ENCODE measurements at places on chromosomes 13 and 19.

- DNase-seq = peak; percentile 94
Measured at GRCh38 chr19:47863514-47863936, 4.5 kb downstream of the TPRX2 start.

- no peak for DNase-seq
Measured at GRCh38 chr19:18319591-18320135, 3.2 kb downstream of the LSM4 start.

DNA sequence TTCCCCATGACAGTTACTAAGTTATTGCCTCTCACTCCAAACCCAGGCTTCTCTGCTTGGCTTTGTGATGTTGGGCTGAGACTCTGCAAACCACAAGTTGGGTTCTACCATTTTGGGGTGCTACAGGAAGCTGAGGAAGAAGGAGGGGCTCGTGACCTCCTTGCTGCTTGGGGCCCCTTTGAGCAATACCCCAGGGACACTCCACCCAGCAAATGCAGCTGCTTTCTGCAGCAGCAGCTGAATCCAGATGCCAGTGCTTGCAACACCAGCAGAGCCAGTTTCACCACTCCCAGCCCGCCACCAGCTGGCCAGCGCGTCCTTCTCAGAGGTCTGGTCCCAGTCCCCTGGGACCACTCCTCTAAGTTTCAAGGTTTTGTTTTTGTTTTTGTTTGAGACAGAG, 22.0 kb upstream of the UBAC2 start:
- no peak for DNase-seq

GRCh38 chr19:1340681-1341469, 42.8 kb upstream of the NDUFS7 start:
- no peak for DNase-seq

GRCh38 chr13:48731001-48731658, 77.4 kb downstream of the CYSLTR2 start:
- no peak for DNase-seq

- DNase-seq = no peak
Measured at GRCh38 chr13:107202371-107203023, 634.6 kb upstream of the ARGLU1 start.

- DNase-seq = no peak
Measured at GRCh38 chr13:99805361-99805760, 166.2 kb downstream of the ZIC5 start.

GRCh38 chr13:101982903-101983302, 418.9 kb downstream of the FGF14 start:
- DNase-seq = no peak

DNA sequence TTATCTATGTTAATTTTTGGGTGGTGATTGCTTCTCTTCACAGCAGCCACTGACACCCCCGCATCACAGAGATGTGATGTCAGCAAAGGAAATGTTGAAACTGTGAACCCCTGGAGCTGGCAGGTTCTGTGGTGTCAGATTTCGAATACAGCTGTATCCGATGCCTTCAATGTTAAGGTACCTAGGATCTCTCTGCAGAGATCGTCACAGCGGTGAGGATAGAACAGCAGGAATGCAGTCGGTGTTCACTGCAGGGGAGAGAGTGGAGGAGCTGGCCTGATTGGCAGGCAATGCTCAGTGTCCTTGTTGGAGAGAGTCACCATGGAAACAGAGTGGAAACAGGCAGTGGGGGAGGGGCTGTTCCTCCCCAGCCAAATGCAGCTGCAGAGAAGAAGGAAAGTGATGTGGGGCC, 79.5 kb upstream of the ZNF835 start:
- DNase-seq = no peak

DNA sequence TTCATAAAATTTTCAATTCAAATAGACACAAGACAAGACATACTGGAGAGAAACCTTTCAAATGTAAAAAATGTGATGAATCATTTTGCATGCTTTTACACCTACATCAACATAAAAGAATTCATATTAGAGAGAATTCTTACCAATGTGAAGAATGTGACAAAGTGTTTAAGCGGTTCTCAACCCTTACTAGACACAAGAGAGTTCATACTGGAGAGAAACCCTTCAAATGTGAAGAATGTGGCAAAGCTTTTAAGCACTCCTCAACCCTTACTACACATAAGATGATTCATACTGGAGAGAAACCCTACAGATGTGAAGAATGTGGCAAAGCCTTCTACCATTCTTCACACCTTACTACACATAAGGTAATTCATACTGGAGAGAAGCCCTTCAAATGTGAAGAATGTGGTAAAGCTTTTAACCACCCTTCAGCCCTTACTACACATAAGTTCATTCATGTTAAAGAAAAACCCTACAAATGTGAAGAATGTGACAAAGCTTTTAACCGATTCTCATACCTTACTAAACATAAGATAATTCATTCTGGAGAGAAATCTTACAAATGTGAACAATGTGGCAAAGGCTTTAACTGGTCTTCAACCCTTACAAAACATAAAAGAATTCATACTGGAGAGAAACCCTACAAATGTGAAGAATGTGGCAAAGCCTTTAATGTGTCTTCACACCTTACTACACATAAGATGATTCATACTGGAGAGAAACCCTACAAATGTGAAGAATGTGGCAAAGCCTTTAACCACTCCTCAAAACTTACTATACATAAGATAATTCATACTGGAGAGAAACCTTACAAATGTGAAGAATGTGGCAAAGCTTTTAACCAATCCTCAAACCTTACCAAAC, 24.6 kb upstream of the ZNF431 start:
- DNase-seq = no peak

DNA sequence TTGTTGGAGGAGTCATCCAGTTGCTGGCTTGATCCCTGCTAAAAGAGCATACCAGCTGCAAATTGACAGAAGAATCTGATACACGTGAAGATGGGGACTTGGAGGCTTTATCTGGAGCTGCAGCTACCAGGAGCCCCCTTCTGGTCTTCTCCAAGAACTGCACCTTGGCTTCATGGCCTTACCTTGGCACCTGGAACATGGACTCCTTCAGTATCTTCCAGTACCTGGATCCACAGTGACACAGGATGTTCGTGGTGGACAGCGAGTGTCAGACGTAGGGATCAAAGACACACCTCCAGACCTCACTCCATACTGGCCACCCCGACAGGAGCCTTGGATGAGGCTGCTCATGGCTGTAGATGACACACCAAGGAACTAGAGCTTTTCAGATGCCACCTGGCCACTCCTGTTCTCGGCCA, 9.9 kb upstream of the ACSBG2 start:
- DNase-seq = peak; percentile 80

DNA sequence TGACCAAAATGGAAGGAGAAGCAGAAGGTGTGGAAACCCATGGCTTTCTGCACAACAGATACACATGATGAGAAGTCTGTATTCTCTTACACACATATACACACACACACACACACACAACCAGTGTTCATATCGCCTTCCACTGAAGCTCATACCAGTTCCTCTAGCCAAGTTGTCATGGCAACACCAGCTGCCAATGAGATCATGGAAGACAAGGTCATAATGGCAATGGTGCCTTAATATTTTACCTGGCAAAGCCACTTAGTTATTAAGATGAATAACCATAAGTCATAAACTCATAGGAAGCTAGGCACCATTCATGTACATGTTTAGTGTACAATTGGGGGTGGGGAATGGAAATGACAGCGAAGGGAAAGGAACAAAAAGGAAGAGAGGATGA, 2.6 kb upstream of the DHRS12 start:
- DNase-seq = peak; percentile 59

DNA sequence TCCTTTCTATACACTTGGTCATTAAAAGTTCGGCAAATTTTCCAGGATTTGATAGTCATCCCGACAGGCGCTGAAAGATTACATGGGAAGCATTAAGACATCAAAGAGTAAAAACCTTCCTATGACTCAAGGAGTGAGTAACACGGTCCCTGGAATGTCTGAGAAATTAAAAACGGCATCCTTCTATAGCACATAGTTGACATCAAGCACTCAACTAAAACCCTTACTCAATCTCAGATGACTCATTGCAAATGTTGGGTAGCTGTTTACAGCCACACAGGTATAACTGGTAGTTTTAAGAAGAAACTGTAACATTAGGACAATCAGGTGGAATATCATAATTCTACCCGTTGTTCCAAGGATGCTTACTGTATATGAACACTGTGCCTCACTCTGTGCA, 6.4 kb upstream of the LGALS13 start:
- DNase-seq = no peak

- DNase-seq = no peak
Measured at GRCh38 chr19:52987221-52987620, 24.5 kb upstream of the ZNF816 start.

DNA sequence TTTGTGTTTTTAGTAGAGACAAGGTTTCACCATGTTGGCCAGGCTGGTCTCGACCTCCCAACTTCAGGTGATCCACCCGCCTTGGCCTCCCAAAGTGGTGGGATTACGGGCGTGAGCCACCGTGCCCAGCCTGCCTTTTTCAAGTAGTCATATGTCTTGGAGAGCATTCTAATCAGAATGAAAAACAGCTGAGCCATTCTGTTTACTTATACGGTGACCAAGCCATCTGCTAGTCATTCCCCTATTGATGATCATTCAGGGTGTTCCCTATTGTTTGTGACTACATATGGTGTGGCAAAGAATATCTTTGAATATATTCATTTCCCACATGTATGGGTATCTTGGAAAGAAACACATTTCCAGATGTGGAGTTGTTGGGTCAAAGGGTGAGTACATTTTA, 17.2 kb downstream of the BLOC1S3 start:
- DNase-seq = peak; percentile 33

DNA sequence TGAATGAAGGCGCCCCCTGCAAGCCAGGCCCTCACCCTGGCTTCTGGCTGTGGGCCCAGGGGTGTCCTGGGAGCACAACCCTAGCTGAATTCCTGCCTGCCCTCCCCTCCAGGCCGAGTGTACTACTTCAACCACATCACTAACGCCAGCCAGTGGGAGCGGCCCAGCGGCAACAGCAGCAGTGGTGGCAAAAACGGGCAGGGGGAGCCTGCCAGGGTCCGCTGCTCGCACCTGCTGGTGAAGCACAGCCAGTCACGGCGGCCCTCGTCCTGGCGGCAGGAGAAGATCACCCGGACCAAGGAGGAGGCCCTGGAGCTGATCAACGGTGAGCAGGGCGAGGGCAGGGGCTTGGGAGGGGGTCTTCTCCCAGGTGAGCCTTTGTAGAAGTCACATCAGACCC, 3.2 kb downstream of the PIN1 start:
- DNase-seq = no peak

DNA sequence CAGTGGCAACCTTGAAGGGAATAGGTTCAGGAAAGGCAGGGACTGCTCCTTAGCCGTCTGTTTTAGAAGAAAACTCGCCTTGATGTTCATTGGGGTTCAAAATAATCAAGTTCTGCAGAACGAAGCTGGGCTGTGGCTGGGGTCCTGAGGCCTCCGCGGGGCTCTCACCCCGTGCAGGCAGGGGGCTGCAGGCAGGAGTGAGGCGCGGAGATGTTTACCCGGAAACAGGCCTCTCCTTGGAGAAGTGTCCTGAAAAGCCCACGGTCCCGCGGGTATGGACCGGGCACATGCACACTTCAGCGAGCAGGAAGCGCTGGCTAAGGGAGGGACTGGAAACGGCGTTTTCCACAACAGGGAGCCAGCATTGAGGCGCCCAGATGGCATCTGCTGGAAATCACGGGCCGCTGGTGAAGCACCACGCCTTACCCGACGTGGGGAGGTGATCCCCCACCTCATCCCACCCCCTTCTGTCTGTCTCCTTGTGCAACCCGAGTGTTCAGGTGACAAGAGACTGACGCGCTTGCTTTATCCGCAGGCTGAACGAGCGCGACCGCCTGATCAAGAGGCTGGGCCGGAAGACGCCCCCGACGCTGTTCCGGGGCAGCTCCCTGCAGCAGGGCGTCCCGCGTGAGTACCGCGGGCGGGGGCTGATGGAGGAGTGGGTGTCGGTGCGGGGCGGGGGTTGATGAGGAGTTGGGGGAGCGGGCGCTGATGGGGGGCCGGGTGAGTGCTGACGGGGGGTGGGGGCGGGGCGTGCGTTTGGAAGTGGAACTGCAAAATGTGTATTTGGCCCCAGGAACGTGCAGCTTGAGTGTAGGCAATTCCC, 39.6 kb downstream of the SHISA2 start:
- no peak for DNase-seq

DNA sequence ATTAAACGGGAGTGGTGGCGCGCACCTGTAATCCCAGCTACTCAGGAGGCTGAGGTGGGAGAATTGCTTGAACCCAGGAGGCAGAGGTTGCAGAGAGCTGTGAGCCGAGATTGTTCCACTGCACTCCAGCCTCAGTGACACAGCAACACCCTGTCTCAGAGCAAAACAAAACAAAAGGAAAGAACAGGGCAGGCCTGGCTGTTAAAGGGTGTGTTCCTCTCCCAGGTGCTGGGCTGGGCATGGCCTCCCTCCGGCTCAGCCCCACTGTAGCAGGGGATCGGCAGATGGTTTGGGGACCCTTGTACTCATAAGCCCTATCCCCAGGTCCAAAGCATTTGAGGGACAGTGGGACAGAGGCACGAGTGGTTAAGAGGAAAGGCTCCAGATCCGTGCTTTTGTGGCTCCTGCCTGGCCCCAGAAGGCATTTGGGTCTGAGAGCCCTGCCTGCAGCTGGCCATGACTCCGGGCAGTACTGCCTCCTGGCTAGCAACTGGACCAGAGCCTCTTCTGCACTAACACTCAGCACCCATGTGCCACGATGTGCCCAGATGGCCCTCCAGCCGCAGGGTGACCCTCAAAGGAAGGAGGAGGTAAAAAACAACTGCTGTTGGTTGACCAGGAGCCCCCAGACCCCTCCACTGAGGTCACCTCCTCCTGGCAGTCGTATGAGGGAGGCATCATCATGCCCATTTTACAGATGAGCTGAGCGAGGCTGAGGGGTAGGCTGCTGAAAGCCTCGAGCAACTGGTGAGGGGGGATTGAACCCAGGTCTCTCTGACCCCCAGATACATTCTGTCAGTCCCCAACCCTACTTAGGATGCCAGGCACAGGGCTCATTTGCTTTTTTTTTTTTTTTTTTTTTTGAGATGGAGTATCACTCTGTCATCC, 10.0 kb downstream of the RFX1 start:
- DNase-seq = no peak

- peak; percentile 45 for DNase-seq
Measured at GRCh38 chr19:13795595-13796300, 505 bp downstream of the ZSWIM4 start.

GRCh38 chr13:102212729-102213128, 189.1 kb downstream of the FGF14 start:
- DNase-seq = no peak

DNA sequence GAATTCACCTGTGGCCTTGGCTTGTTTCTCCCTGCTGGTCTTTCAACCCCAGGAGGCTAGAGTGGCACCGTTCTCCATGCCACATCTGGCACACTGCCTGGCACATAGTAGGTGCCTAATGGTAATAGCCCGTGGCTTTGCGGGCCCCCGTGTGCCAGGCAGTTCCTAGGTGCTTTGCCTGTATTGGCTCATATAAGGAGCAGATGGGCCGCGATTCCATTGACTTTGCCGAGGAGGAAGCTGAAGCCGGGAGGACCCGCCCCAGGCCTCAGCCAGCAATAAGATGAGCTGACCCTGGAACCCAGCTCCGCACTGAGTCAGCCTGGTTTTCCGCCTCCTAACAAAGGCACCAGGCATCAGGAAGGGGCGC, 807 bp downstream of the PGLYRP1 start:
- DNase-seq = no peak

- no peak for DNase-seq
Measured at GRCh38 chr19:16509141-16510061, 13.2 kb downstream of the C19orf44 start.

- DNase-seq = peak; percentile 92
Measured at GRCh38 chr13:45781553-45782326, 69.8 kb downstream of the SIAH3 start.
